Mucosa of gallbladder (tissue), 1 donor: ENCODE measurements at places on chromosomes 1 and 21. TPM values are rescaled to one million over a fixed set of nuclear protein-coding genes. Genes with fewer than 3 reads are reported as not detected.

The OR10Z1 gene
- total RNA-seq, result not detected

GRCh38 chr1:9361630-9362260 is 69.1 kb downstream of the SPSB1 start:
- no peak for DNase-seq

- DNase-seq, result no peak
Observed at GRCh38 chr21:44429894-44430293, 25.4 kb upstream of the LRRC3 start.

- no peak for DNase-seq
Observed at GRCh38 chr1:180581635-180582039, 22.9 kb downstream of the OVAAL start.

- peak; percentile 31 for DNase-seq
Observed at GRCh38 chr1:61318319-61319125, 236.2 kb downstream of the NFIA start.

- DNase-seq, result no peak
Observed at GRCh38 chr1:54795356-54795665, 5.8 kb downstream of the TTC22 start.
